ENCODE measurements at places on chromosomes 12 and 14.

GRCh38 chr12:110750784-110751461 is 8.2 kb upstream of the PPP1CC start:
- no peak overlapping the region for H3K4me3 ChIP-seq
- no peaks in the 10 kb centered on the region for H3K27me3 ChIP-seq
- no peaks in the 10 kb centered on the region for H3K4me1 ChIP-seq
- DNase-seq, result no peak

DNA sequence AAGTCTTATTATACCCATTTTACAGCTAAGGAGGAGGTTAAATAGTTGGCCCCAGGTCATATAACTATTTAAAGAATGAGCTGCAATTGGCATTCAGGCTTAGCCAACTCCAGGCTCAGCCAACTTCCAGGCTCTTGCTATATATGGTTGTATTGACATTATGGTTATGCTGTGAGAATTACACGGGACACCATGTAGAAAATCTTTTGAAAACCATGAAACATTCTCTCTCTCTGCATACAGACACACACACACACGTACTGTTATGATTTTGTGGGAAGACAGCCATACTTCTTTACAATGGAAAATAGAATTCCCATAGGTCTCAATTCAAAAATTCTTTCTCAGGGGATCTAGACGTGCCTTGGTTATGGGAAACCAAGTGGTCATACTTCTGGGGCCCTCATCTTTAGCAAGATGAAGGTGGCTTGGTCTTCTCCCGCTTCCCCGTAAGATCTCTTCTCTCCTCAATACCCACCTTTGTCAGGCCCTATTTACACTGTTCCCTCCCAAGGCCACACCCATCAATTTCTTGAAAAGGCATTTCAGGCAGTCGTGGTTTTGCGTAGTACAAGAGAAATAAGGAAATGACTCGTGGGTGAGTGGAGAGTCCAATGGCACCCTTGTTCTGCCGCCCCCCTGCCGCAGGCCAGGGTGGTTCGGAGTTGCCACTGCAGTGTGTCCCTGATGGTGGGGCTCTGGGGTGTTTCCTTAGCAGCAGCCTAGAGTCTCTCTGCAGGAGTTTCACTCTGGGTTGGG is 10.0 kb upstream of the GPRC5A start:
- no peaks in the 10 kb centered on the region for H3K4me1 ChIP-seq
- H3K36me3 ChIP-seq, result no peaks in the 10 kb centered on the region
- H3K27me3 ChIP-seq, result no peaks in the 10 kb centered on the region
- no peak overlapping the region for H3K27ac ChIP-seq

DNA sequence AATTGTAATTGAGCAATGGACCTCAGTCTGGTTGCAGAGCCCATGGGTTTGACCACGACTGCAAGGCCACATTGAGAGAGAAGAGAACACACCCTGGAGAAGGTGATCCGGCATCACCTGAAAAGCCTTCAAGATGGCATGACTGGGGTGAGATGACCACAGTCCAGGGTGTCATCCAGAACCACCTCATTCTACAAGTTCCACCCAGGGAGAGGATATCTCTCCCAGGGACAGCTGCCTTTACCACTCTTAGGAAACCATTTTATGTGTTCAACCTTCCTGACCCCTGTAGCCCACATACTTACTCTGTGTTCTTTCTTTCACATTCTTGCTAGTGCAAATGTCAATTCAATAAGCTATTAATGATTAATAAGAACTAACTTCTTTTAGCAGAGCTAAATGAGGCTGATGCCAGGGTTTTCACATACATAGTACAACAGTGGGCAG is 43.4 kb upstream of the CPM start:
- H3K27ac ChIP-seq, result no peak overlapping the region
- DNase-seq, result no peak
- no peaks in the 10 kb centered on the region for H3K36me3 ChIP-seq

GRCh38 chr14:90453401-90453951 is 56.6 kb downstream of the CALM1 start:
- no peaks in the 10 kb centered on the region for H3K36me3 ChIP-seq
- no peak overlapping the region for H3K27ac ChIP-seq
- DNase-seq, result no peak

DNA sequence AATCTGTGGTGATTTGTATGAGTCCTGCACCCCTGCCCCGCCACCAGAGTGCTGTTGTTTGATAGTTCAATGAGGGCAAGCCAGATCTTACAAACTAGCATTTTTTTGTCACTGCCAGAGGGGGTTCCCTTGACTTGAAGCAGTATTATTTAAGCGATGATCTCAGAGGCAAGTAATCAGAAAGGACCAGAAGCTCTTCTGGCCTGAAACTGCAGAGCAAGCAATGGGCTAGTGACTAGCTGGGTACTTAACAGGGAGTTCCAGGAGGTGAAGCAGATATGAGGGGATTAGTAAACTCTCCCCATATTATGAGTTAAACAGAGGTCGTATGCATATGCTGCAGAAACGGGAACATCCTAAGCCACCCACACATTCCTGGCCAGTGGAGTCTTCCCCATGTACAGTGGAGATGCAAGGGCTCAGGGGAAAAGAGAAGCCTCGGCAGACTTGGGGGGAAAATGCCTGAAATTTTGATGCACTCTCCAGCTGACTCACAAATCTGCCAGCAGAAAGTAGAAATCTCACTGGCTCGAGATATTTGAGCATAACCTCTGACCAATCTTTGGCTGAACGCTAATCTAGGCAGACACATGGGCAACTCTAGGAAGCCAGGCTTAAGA is 8.3 kb upstream of the CRACR2A start:
- no peak overlapping the region for H3K4me3 ChIP-seq
- no peak for DNase-seq
- no peak overlapping the region for H3K27ac ChIP-seq
- no peaks in the 10 kb centered on the region for H3K4me1 ChIP-seq

- DNase-seq, result no peak
- H3K27me3 ChIP-seq, result no peaks in the 10 kb centered on the region
- no peaks in the 10 kb centered on the region for H3K4me1 ChIP-seq
- no peaks in the 10 kb centered on the region for H3K36me3 ChIP-seq
- H3K4me3 ChIP-seq, result no peak overlapping the region
These were observed 40.9 kb upstream of the LRIG3 start for GRCh38 chr12:58961166-58961565.

- no peak overlapping the region for H3K27ac ChIP-seq
- H3K27me3 ChIP-seq, result no peaks in the 10 kb centered on the region
- H3K4me3 ChIP-seq, result no peak overlapping the region
- H3K36me3 ChIP-seq, result no peaks in the 10 kb centered on the region
- no peaks in the 10 kb centered on the region for H3K4me1 ChIP-seq
These were observed 2.9 kb upstream of the B3GNT4 start for GRCh38 chr12:122200541-122201175.

- no peaks in the 10 kb centered on the region for H3K4me1 ChIP-seq
- no peak overlapping the region for H3K27ac ChIP-seq
- no peaks in the 10 kb centered on the region for H3K27me3 ChIP-seq
- no peak overlapping the region for H3K4me3 ChIP-seq
These were observed 176.6 kb downstream of the TRHDE start for GRCh38 chr12:72448805-72449204.

GRCh38 chr14:104542871-104543830 is 36.4 kb upstream of the C14orf180 start:
- H3K4me3 ChIP-seq, result no peak overlapping the region
- H3K36me3 ChIP-seq, result no peaks in the 10 kb centered on the region
- no peak overlapping the region for H3K27ac ChIP-seq
- no peaks in the 10 kb centered on the region for H3K4me1 ChIP-seq
- no peak for DNase-seq
- H3K27me3 ChIP-seq, result peaks cover 54% of the 10 kb centered on the region

GRCh38 chr12:117240081-117240755 is 49.9 kb upstream of the FBXO21 start:
- no peaks in the 10 kb centered on the region for H3K4me1 ChIP-seq
- H3K4me3 ChIP-seq, result no peak overlapping the region
- H3K36me3 ChIP-seq, result no peaks in the 10 kb centered on the region
- H3K27me3 ChIP-seq, result no peaks in the 10 kb centered on the region
- no peak for DNase-seq

- no peak overlapping the region for H3K4me3 ChIP-seq
- no peaks in the 10 kb centered on the region for H3K27me3 ChIP-seq
These were observed 3.5 kb downstream of the ALX1 start for GRCh38 chr12:85283560-85283959.

DNA sequence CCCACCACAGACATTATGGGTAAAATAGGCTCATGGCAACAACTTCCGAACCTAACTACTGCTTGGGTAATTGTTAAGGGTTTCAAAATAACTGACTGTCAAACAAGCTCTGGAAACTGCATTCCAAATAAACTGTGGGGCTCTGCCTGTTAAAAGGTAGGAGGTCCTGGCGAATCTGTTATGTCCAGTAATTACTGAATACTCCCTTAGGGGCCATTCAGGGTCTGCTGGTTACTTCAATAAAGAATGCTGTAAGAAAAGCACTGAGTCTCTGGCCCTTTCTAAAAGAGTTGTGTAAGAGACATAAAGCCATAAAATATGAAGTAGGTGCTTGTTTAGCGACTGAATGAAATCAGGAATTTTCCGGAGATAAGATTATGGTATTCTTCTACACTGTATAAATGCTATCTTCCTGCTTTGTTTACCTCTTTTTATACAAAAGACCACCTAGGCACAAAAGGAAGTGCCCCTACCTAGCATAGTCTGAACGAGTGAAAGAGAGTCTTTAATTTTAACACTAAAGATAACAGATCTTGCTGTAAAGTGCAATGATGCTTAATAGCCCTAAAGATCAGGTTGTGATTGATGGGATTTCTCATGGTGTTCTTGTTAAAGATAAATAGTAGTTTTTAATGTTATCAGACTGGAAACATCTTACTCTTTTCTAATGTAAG is 127.8 kb downstream of the FBXL14 start:
- no peak for DNase-seq
- H3K36me3 ChIP-seq, result no peaks in the 10 kb centered on the region
- H3K4me1 ChIP-seq, result no peaks in the 10 kb centered on the region

- DNase-seq, result no peak
- no peaks in the 10 kb centered on the region for H3K36me3 ChIP-seq
- H3K27ac ChIP-seq, result no peak overlapping the region
- no peaks in the 10 kb centered on the region for H3K27me3 ChIP-seq
- H3K4me1 ChIP-seq, result 0 out of 2 replicates have a peak, but pooled peaks cover 7% of the 10 kb centered on the region
- H3K4me3 ChIP-seq, result no peak overlapping the region
These were observed 205.0 kb upstream of the FOXN3 start for GRCh38 chr14:89621791-89622638.

- no peak overlapping the region for H3K27ac ChIP-seq
- no peaks in the 10 kb centered on the region for H3K36me3 ChIP-seq
- DNase-seq, result no peak
- H3K4me1 ChIP-seq, result no peaks in the 10 kb centered on the region
- no peaks in the 10 kb centered on the region for H3K27me3 ChIP-seq
- no peak overlapping the region for H3K4me3 ChIP-seq
These were observed 165.1 kb downstream of the GXYLT1 start for GRCh38 chr12:41979574-41979973.

- H3K27ac ChIP-seq, result no peak overlapping the region
- H3K4me1 ChIP-seq, result no peaks in the 10 kb centered on the region
- no peaks in the 10 kb centered on the region for H3K27me3 ChIP-seq
- no peaks in the 10 kb centered on the region for H3K36me3 ChIP-seq
These were observed 103.0 kb downstream of the CRADD start for GRCh38 chr12:93780101-93780641.

DNA sequence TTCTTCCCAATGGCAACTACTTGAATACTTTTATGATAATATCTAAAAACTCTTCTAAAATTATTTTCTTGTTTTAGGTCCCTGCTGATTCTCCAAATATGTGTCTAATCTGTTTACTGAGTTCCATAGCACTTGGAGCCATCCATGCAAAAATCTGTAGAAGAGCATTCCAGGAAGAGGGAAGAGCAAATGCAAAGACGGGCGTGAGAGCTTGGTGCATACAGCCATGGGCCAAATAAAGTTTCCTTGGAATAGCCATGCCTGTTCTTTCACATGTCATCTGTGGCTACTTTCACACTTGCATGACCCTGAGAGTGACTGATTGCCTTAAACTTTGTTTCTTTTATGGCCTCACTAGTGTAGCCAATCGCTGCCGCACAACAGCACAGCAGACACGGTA is 13.0 kb upstream of the EGLN3 start:
- H3K36me3 ChIP-seq, result no peaks in the 10 kb centered on the region
- no peak overlapping the region for H3K4me3 ChIP-seq
- no peaks in the 10 kb centered on the region for H3K4me1 ChIP-seq
- H3K27me3 ChIP-seq, result no peaks in the 10 kb centered on the region
- DNase-seq, result no peak

DNA sequence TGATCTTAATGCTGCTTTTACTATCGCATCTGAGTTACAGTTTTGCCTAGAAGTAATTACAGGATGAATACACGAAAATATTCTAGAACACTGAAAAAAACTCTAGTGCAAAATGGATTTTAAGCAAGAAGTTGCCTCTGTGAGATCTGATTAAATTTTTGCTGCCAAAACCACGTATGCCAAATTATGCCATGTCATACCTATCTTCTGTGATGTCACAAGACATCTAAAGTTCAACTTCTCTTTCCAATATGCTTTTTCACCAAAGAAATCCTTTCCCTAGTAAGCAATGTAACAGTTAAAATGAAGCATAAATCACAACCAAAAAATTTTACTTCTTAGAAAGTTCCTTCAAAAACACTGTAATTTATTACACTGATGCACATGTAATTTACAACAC is 39.6 kb downstream of the HECTD4 start:
- H3K27me3 ChIP-seq, result no peaks in the 10 kb centered on the region
- H3K4me3 ChIP-seq, result no peak overlapping the region
- H3K36me3 ChIP-seq, result no peaks in the 10 kb centered on the region
- no peak overlapping the region for H3K27ac ChIP-seq
- no peak for DNase-seq
- no peaks in the 10 kb centered on the region for H3K4me1 ChIP-seq

DNA sequence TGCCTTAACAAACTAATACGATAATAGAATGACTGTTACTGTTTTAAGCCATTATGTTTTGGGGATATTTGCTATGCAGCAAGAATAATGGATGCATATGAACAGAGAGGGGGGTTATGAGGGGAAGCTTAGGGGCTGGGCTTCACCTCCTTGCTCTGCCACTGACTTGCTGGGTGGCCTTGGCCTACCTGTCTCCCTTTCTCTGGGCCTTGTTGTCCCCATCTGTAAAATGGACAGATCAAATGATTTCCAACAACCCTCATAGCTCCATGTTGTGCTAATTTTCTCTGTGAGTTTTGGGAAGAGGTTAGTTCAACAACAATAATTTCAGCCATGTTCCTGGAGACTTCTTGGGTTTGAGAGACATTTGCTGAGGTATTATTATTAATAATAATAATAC is 119.6 kb downstream of the VRK1 start:
- DNase-seq, result no peak
- H3K4me1 ChIP-seq, result no peaks in the 10 kb centered on the region
- no peak overlapping the region for H3K4me3 ChIP-seq

DNA sequence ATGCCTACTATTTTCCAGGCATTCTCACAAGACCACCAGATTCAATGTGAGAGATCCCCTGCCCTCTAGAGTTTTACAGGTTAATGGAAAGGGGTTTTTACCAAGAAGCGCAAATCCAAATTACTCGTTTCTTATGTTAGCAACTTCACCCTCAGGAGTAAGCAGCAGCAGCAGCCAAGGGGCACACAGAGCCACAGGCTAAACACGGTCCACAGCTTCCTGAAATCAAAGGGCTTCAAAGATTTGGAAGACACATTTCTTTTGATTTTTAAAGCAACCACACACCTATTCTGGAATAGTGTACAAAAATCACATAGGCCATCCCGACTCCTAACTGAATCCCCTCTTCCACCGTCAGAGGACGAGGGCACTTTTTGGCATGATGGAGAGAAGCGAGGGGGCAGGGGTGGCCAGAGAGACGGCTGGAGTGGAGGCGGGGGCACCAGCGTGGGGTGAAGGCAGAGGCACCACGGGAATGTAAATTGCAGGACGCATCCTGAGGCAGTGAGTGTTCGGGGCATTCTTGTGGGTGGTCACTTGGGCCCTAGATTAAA is 107.0 kb downstream of the ARF6 start:
- H3K4me3 ChIP-seq, result peak overlapping the region; percentile 44
- peaks cover 39% of the 10 kb centered on the region for H3K4me1 ChIP-seq
- peak overlapping the region; percentile 100 for H3K27ac ChIP-seq
- DNase-seq, result peak; percentile 13
